ENCODE measurements at places on chromosomes 7 and 10.

DNA sequence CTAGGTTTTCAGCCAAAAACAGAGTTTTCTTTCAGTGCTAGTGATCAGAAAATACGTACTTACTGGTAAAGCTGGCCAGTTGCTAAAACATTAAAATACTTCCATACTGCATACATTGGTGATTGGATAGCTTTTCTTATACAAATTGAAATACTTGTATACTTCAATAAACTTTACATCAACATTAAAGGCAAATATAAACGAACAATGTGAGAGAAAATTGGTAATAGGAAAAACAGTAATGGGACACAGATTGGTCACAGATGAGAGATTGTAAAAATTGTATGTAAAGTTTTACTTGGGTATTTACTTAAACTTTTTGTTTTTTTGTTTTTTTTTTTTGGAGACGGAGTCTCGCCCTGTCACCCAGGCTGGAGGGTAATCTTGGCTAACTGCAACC is 391.7 kb downstream of the TFEC start:
- H3K36me3 ChIP-seq, result no peaks in the 10 kb centered on the region
- H3K27ac ChIP-seq, result no peak overlapping the region
- H3K4me1 ChIP-seq, result no peaks in the 10 kb centered on the region
- H3K27me3 ChIP-seq, result no peaks in the 10 kb centered on the region
- no peak overlapping the region for H3K4me3 ChIP-seq

DNA sequence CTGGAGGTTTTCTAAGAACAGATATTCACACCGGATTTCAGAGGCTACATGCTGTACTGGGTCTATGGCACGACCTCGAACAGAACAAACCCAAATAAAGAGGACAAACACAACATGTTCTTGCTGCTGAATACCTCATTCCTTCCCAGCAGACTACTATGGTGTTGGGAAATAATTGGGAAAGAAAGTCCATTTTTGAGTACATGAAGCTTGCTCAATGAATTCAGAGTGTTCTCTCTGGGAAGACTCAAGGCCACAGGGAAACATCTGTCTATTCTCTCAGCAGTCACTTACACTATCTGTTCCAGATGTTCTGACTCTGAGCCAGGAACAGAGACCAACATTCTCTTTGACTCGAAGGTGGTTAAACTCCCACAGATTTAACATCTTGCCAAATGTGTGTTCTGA is 30.9 kb downstream of the LAMB1 start:
- no peak overlapping the region for H3K4me3 ChIP-seq
- no peak for DNase-seq
- H3K27me3 ChIP-seq, result no peaks in the 10 kb centered on the region
- peaks cover 50% of the 10 kb centered on the region for H3K4me1 ChIP-seq

GRCh38 chr7:75599244-75599781 is 107.2 kb downstream of the SPDYE5 start:
- peaks cover 16% of the 10 kb centered on the region for H3K4me1 ChIP-seq
- no peak overlapping the region for H3K4me3 ChIP-seq
- H3K27ac ChIP-seq, result peak overlapping the region; percentile 64
- no peak for DNase-seq
- H3K36me3 ChIP-seq, result no peaks in the 10 kb centered on the region

GRCh38 chr10:59234194-59234593 is 57.8 kb downstream of the PHYHIPL start:
- no peak overlapping the region for H3K4me3 ChIP-seq
- no peaks in the 10 kb centered on the region for H3K4me1 ChIP-seq
- DNase-seq, result no peak
- H3K27ac ChIP-seq, result no peak overlapping the region

All from esophagus squamous epithelium (tissue), 5 donors.